Activated CD4-positive, alpha-beta T cell treated with anti-CD3 and anti-CD28 coated beads, Interleukin-2, amount 10 ng/mL, durations not matched to agents 24 days and 14 days (primary cell): ENCODE measurements at places on chromosomes 5 and 9. TPM values are rescaled to one million over a fixed set of nuclear protein-coding genes. Genes with fewer than 3 reads are reported as not detected.

DNA sequence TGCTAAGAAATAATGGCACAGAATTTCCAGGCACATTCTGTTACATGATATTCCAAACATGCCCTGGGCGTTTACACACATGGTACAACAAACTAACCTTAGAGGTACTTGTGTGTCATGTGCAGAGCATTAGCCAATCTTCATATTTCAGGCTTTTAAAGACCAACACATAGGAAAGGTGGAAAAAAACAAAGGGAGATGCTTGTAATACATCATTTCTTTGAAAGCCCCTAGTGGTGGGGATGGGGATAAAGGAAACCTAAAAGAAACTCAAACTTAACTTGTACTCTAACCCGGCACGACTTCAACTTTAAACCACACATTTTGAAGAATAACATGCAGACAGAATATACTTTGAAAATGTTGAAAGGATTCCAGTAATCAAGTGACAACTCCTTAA lies 133.6 kb downstream of the PTPRD start:
- DNase-seq: no peak

- DNase-seq: no peak
These were observed 73.3 kb downstream of the SH3TC2 start for GRCh38 chr5:148989567-148989966.

DNA sequence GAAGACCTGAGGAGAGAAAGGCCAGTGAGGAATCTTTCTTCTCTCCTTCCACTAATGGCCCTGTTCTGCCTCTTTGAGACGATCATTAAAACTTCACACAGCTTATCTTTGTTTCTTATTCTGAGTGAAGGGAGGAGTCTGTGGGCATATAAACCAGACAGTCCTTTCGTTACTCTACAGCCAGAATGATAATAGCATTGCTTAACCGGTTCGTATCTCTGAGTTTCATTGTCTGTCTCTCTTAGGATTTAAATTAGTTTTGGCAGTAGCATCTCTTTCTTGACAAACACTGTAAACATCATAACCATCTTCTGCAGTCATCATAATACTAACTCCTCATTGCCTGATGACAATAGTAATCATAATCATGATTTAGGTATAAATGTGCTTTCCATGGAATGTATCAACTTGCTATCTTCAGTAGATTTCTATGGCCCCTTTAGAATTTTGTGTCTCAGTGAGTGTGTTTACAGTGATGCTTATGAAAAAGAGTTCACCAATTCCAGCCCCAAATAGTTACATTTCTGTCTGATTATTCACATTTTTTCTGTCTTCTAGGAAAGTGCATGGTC lies 618.8 kb upstream of the KLF4 start:
- DNase-seq: no peak

DNA sequence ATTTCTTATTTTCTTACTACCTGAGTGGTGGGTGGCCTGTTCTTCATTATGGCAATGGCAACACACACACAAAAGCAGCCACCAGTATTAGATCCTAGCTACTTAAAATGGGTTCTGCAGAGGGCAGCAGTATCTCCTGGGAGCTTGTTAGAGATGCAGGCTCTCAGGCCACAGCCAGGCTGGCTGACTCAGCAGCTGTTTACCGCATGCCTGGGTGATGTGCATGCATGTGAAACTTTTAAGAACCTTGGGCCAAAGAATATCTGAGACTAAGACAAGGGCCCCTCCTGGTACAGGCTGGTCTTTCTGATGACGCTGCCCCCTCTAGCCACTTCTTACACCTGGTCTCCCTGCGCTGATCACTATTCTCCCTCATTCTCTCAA lies 399.0 kb downstream of the MED10 start:
- no peak for DNase-seq

DNA sequence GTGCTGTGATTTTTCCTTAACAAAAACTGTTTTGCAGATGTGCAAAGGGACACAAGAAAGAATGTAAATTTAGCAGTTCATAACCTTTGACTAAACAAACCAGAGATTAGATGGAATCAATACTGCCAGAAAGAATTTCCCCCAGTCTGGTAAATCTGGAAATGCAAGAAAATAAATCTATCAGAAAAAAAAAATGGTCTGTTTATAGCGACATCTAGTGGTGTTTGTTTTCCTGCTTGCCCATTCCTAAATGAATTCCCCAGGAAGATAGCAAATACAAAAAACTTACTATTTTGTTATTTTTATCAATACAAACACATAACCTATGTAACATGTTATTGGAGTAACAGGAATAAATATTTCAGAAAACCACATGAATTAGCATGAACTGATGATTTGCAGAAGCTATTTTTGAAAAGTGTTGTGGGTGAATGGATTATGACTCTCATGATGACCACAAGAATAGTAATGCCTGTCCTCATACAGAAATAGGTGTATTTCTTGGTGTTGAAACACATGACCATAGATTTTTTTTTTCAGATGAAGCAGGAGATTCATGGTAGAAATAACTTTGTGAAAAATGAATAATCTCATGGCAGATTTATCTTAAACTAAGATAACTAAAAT lies 1703.8 kb downstream of the MAT2B start:
- DNase-seq: no peak

GRCh38 chr5:59007460-59008063 lies 424.7 kb downstream of the RAB3C start:
- no peak for DNase-seq

GRCh38 chr9:120161776-120162175 lies 418.2 kb downstream of the CDK5RAP2 start:
- no peak for DNase-seq

SLC1A1 gene
- total RNA-seq: 0.17 TPM in 1 of 2 replicates, not detected in the other

FOXD1 gene
- 0.09 and 0.14 TPM in 2 replicates for total RNA-seq

FSTL4 gene
- total RNA-seq: 0.42 TPM in 1 of 2 replicates, not detected in the other

RBM18 gene
- total RNA-seq: 24.9 and 25.7 TPM in 2 replicates

STC2 gene
- total RNA-seq: 32.8 and 41.0 TPM in 2 replicates

GRIN3A gene
- total RNA-seq: not detected in 2 replicates
